ENCODE measurements at places on chromosomes 4 and X. TPM values are rescaled to one million over a fixed set of nuclear protein-coding genes. Genes with fewer than 3 reads are reported as not detected.

Gene KDR
- total RNA-seq: 0.74 TPM

Gene DUSP21
- not detected for total RNA-seq

Gene MGAT4D
- not detected for total RNA-seq

Gene MAMLD1
- total RNA-seq: 1.2 TPM

Gene RNF175
- 1.3 TPM for total RNA-seq

Gene GPRIN3
- under 0.01 TPM for total RNA-seq
